ENCODE measurements at places on chromosomes 6 and 20.
A peak's percentile ranks its signal among the peaks of the same experiment; 100 is the strongest.

DNA sequence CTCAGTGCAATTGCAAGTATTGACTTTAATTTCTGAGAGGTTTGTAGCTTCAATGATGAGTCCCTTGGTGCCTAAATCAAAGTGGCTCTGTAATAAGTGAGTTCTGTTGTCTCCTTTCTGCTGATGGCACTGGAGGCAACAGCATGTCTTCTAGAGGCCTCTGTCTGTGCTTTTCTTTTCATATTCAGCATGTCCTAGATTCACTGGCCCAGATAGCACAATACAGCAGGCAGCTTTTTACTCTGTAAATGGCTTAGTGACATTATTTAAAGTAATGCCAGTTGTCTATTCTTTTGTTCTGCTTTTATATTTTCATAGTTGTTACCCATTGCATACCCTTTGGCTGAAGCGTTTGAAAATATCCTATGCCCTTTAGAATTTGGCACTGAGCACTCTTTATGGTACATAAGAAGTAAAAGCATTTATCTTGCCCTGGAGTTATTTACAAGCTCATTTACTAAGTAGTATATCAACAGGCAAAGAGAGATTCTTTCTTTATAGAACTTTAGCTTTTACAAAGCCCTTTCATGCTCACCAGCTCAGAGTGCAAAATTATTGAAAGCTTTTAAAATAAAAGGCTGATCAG, 271.5 kb upstream of the KCNQ5 start:
- no peak for DNase-seq

GRCh38 chr6:19662911-19663310, 174.3 kb upstream of the ID4 start:
- no peak for DNase-seq

DNA sequence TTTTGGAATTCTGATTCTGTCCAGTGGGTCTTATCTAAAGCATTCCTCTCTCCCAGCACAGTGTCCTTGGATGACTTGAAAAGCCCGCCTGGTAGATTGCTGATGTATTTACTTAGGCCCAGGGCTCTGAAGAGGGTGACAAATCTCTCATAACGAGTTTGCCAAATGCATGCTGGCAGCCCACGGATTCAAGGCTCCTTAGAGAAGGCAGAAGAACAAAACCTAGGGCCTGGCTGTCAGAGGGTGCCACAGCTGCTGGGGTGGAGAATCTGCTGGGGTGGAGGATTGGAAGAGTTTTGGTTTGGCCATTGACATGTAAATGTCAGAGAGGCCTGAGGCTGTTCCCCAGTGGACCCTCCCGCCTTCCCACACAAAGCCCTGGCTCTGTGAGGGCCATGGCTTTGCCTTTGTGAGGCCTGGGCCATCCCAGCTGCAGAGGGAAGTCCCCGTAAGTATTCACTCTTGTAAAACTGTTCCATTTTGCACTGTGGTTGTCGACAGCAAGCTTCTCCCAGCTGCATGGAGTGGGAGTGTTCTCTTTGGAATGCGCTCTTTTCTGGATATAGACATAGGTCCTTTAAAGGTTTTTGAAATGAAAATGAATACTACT, 50.3 kb downstream of the ANKRD6 start:
- DNase-seq = no peak

DNA sequence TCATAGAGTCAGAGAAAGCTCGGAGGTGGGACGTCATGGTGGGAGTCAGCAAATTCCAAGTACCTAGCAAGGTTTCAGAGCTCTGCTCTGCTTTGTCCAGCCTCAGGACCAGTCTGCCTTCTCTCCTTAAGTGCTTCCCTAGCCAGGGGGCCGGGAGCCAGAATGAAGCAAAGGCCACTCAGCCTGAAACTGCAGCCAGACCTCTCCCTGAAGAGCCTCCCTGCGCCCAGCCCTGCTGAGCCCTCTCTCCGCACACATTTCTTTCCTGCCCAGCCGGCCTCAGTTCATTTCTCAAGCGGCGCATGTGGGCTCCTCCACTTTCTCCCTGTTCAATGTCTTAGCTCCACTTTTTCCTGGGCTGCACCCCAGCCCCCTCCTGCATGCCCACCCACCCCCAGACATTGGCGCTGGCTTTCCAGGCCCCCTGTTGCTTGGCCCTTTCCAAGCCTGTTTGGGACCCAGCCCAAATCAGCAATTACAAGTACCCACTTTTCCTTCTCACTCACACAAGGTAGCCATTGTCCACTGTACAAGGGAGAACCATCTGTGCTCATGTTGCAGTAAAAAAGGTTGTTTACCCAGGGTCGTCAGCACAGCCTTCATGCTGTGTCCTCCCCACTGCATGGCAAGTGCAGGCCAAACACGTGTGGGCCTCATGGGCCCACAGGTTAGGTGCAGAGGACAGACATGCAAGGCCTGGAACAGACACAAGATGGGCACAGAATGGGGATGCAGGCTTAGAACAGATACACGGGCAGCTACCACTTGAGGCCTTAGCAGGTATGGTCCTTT, 147.1 kb downstream of the MRPL14 start:
- no peak for DNase-seq

- no peak for DNase-seq
These were observed 3.7 kb upstream of the BEND3 start for GRCh38 chr6:107118976-107119375.

- DNase-seq = no peak
These were observed 202.6 kb downstream of the CD109 start for GRCh38 chr6:73898599-73898998.

DNA sequence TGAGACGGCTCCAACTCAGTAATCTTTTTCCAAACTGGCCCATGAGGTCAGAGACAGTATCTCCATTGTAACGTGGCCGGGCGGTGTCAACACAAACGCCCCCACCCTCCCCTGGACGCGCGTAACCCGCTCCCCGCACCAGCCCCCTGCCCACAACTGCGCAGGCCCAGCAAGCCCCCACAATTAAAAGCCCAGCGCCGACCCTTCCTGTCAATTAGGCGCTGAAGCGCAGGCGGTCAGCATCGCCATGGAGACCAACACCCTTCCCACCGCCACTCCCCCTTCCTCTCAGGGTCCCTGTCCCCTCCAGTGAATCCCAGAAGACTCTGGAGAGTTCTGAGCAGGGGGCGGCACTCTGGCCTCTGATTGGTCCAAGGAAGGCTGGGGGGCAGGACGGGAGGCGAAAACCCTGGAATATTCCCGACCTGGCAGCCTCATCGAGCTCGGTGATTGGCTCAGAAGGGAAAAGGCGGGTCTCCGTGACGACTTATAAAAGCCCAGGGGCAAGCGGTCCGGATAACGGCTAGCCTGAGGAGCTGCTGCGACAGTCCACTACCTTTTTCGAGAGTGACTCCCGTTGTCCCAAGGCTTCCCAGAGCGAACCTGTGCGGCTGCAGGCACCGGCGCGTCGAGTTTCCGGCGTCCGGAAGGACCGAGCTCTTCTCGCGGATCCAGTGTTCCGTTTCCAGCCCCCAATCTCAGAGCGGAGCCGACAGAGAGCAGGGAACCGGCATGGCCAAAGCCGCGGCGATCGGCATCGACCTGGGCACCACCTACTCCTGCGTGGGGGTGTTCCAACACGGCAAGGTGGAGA, at the start of the genes HSPA1A and HSPA1L:
HSPA1A (plus strand) TSS at position 519 of the 814 bp plus-strand sequence; CDS start at position 733, 214 bp downstream.
HSPA1L (minus strand) TSS at position 259 of the 814 bp plus-strand sequence. CDS start 3,311 bp downstream, outside the sequence.
- DNase-seq = peak; percentile 97

GRCh38 chr6:11196511-11197174, 35.8 kb downstream of the NEDD9 start:
- peak; percentile 93 for DNase-seq

DNA sequence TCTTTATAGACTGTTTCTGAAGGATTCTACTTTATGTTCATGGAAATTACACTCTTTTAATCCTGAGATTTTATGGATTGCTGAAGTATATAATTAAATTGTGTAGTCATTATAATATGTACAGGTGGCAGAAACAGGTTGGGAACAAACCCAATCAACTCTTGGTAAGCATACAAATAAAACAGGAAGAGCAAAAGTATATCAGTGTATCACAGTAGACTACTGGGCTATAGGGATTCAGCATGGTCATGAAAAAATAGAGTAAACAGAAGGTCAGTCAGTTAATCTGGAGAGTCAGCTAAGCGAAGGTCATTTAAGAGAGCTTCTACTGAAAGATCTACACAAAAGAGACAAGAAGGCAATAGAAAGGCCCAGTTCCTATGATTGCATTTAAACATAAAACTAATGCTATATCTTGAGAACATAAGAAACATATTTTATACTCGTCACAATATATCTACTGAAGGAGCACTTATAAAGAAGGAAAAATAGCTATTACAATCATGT, 178.9 kb upstream of the ECI2 start:
- DNase-seq = no peak

DNA sequence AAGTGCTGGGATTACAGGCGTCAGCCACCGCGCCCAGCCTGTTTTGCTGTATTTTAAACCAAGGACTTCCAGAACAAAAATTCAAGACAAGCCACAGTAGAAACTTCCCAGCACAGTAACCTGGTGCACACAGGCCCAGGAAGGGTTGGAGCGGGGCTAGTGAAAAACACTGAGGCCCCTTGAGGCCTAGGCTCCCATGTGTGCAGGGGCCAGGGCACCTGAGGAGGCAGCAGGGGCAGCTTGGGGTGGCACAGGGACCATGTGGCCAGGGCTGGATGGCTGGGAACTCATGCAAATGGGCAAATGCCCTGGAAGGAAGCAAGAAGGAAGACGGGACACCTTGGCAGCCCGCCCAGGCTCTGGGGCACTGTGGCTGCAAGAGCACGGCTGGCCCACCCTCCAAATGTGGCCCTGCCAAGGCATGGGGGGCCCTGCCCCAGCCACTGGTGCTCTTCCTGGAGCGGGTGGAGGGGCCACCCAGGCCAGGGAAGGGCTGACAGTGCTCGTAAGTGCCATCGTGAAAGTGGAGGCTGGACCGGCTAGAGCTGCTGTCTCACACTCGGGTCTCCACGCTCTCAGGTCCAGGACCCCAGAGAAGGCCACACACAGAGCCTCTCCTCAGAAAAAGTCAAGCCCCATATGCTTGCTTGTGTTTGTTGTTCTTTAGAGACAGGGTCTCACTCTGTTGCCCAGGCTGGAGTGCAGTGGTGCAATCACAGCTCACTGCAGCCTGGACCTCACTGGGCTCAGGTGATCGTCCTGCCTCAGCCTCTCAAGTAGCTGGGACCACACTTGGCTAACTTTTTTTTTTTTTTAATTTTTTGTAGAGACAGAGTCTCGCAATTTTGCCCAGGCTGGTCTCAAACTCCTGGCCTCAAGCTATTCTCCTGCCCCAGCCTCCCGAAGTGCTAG, 10.3 kb downstream of the SLC2A4RG start:
- no peak for DNase-seq

DNA sequence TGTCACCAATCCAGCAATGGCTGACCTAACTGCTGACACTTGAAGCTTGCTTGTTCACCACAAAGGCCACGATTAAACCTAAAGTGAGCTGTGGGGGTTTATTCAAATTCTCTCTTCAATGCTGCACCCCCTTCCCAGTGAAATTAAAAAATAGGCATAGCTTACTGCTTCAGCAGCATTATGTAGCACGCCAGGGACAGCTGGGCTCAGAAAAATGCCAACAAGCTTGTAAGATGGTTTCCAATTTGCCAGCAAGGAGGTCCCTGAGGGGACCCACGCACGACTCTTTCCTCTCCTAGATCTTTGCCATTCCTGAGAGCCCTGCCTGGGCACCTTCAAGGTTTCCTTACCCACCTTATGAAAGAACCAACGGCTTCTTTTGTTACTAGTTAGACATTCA, 113.5 kb upstream of the CDH4 start:
- DNase-seq = no peak

DNA sequence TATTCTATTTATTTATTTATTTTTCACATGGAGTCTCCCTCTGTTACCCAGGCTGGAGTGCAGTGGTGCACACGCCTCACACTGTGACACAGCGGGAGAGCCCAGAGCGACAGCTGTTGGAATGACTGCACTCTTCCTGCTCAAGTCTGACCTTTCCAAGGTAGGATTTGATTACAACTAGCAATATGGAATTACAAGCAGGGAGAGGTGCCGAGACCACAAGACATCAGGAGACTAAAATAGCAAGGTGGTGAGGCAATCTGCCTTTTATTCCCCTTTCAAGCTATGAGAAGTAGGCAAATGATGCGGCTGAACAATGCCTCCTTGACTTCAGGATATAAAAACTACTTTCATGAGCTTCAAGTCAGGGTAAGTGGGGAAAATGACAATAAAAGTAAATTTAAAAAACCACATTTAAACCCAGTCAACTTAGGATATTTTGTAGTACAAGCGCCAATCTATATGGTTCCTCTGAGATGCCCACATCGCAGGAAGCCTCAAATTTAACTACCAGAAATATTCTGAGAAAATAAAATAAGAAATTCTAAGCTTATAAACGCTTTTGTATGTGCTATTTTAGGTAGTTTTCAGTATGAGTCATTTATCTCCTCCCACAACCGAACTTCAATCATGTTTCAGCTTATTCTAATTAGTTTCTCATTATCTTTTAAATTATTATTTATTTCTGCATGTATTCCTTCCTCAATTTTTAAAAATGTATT, 146.9 kb upstream of the SGK1 start:
- peak; percentile 90 for DNase-seq

DNA sequence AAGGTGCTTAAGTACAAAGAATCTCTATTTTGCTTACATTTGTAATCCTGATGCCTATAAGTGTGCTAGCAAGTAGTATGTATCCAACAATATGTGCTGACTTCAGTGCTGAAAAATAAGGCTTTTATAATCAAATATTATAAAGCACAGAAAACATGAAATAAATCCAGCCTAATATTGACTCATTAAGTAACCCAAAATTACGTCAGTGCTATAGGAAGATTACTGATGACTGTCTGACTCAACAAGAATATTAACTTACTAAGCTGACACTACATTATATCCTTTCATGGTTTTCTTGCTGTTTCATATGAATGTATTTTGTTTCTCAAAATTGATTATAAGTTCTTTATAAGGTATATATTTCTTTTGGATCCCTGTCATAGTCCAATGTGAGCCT, 76.1 kb downstream of the ME1 start:
- no peak for DNase-seq

DNA sequence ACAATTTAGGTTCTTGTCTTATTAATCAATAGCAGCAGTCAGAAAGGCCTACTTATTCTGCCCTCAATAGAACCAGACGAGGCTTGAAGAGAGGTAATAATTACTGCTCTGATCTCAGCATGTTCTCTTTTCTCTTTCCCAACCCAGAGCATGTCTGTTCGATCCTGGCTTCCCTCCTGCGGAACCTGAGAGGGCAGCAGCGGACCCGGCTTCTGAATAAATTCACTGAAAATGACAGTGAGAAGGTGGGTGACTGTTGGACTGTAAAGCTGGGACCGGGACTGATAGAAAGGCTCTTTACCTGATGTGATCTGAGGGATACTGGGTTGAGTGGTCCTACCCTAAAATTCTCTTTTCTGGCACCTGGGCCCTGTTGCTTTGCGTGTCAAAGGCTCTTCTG, 63.0 kb upstream of the VSTM2L start:
- no peak for DNase-seq

DNA sequence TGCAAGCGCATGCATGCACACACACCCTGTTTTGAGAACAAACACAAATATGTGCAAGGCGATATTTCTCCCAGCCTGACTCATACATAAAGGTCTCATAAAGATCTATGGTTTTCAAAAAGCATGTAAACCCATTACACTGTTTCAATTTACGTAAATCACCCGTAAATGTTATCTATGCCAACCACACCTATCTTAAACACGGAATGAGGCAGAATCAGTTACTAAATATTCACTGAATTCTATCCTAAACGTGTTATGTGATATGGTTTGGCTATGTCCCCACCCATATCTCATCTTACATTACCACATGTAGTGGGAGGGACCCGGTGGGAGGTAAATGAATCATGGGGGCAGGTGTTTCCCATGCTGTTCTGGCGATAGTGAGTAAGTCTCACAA, 621.6 kb downstream of the KIF16B start:
- no peak for DNase-seq

All from astrocyte of the spinal cord (primary cell).